ENCODE measurements at places on chromosomes 6 and 20.

DNA sequence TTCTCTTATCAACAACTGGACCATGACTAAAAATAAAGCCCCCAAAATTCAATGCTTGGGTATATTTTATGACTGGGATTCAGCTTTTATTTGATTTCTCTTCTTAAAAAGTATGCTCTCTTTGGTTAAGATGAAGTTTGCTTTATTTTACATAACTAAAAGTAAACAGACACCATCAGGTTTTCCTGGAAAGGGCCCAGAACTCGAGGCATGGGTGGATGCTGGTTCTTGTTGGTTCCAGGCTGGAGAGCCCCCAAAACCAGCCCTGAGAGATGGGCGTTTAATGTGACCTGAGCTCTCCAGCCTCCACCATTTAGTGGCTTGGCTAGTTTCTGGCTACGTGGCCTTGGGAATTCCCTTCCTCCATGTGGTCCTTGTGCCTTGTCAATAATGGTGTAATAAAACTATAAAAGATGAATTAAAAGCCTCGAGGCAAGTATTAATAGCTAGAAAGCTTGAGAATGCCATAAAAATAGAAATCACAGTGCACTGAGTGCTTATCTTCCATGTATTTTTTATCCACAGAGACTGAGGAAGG, 34.1 kb downstream of the BANF2 start:
- DNase-seq, result no peak

DNA sequence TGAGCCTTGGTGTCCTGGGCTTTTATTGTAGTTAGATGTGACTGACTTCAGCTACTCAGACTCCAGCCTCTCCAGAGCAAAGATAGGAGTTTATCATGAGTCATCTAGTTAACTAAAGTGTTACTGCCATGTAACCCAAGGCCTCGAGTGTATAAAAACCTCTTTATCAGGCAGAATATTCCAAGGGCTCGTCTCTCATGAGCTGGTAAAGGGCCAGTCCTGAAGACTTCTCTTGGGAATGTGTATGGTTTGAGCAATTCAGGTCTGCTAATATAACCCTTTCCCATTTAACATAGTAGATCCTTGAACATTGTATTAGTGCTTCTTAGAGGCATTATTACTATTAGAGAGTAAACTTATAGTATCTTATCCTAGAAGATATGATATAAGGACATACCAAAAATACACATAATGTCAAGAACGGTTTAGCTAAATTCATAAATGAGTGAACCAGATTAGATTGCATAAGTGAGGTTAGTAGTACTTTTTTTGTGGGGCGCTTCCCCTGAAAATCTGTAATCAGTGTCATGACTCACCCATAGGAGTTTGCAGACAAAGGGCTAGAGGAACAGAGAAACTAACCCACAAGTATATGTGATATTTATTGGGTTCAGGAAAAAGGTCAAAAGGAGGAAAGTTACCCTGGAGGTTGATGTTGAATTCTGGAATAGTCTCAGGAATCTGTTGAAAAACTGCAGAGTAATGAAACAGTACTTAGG, 16.0 kb downstream of the DSE start:
- no peak for DNase-seq

DNA sequence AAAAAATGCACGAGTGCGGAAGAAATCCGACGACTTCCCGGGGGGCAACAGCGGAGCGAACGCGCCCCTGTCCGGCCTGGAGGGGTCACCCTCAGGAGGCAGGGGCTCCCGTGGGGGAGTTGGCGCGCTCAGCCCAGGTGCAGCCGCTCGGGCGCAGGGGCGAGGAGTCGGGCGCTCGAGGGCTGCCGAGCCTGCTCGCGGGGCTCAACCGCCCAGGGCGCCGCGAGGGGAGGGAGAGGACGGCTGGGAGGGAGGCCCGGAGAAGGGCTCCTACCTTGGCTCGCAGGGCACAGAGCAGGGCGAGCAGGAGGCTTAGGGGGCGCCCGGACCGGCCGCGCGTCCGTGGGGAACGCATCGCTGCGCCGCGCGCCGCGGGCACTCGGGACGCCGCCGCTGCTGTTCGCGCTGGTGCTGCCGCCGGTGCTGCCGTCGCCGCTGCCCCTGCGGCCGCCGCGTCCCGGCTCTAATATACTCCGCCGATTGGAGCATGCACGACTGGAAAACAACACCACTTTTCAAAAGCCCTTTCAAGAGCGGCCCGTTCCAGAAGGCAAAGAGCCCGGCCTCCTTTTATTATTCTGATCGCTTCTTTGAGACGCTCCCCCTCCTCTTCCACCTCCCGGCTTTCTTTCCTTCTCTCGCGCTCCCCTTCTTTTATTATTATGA, 490 bp downstream of the JAG1 start:
- no peak for DNase-seq

DNA sequence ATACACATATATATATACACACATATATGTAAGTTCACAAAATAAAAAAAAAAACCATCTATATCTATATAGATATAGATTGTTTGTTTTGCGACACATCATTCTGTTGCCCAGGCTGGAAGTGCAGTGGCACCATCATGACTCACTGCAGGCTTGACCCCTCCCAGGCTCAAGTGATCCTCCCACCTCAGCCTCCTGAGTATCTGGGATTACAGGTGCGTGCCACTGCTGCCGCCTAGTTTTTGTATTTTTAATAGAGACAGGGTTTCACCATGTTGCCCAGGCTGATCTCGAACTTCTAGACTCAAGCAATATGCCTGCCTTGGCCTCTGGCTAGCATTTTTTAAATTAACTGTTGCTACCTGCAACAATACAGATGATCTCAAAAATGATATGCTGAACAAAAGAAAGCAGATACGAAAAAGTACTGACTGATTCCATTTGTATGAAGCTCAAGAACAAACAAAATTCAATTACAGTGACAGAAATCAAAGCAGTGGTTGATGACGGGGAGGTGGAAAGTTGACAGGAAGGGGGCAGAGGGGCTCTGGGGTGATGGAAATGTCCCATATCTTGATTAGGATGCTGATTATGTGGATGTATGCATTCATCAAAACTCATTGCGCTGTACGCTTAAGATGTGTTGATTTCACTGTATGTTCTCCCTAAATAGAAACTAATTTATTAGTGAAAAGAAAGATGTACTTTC, 49.6 kb downstream of the ATXN1 start:
- DNase-seq, result no peak

- DNase-seq, result no peak
Measured at GRCh38 chr6:14903176-14904038, 342.5 kb upstream of the JARID2 start.

DNA sequence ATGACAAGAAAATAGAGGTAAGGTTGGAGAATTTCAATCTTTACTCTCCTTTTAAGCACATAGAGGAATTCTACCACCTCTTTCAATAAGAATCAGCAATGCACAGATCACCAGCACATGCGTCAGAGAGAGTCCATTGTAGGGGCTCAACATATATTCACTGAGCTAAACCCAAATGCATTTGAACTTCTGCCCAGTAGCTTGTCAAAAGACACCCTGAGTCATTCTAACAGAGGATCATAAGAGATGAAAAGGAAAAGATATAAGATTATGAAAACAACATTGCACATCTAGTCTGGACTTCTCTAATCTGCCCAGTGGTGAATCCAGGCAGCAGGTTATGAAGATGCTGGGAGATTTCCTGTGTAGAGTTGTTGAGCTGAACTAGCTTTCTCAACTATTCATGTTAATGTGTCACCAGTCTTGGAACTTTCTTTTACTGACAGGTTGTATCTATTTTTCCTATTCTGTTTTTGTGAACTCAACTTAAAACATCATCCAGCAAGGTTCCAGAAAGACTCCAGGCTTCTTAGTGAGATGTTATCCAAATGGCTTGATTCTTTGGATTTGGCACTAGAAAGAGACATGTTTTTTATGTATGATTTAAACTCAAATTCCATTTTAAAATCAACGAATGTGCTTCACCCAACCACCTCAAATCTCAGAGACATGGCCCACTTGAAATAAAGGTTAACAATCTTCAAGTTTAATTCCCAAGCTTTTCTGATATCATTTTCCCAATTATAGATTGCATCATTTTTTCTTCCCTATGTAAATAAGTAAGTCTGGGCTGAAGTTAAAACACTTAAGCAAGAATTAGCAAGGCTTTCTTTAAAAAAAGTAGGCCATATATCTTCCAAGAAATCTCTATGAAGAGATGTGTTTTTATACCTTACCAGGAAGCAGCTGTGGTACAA, 89.3 kb downstream of the TSHZ2 start:
- DNase-seq, result no peak

DNA sequence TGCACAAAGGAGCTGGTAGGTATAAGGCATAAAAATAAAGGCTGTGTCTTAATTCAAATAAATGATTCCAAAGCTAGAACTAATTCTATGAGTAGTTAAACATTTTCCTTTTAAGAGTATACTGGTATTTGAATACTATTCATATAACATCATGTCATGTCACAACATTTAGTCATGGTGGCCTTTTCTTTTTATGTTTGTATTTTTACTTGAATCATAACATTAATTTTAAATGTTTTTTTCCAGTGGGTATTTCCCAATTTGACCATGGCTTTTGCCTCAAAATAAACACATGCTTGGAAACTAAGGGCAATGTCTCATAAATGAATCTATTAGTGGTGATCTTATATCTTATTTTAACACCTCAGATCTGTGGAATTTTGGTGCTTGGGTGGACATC, 177.1 kb downstream of the CD109 start:
- no peak for DNase-seq

GRCh38 chr6:50713977-50714486, 706 bp downstream of the TFAP2D start:
- DNase-seq, result no peak

- DNase-seq, result no peak
Measured at GRCh38 chr6:399785-400534, 8.4 kb downstream of the IRF4 start.

GRCh38 chr20:59733351-59733750, 129.0 kb downstream of the PHACTR3 start:
- no peak for DNase-seq

DNA sequence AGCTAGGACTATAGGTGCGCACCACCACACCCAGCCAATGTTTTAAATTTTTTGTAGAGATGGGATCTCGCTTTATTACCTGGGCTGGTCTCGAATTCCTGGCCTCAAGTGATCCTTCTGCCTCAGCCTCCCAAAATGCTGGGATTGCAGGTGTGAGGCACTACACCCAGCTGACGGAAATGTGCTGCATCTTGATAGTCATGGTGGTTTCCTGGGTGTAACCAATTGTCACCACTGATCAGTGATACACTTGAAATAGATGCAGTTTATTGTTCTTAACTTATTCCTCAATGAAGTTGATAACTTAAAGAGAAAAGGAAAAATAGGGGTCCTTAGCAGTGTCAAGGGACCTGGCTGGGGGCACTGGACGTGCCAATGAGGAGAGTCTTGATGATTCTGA, 92.4 kb downstream of the PPP1R14C start:
- DNase-seq, result no peak
